ENCODE measurements at places on chromosomes 5 and 9. TPM values are rescaled to one million over a fixed set of nuclear protein-coding genes. Genes with fewer than 3 reads are reported as not detected.

Gene PCDHGA7
- 0.32 TPM for total RNA-seq

Gene CXCL14
- total RNA-seq, result not detected

Gene FAT2
- not detected for total RNA-seq

Gene MARCHF11
- 0.23 TPM for total RNA-seq

Gene LRRC19
- total RNA-seq, result not detected

Gene MPDZ
- 76.1 TPM for total RNA-seq

Gene ADRA1B
- 0.32 TPM for total RNA-seq
